Activated CD8-positive, alpha-beta T cell treated with anti-CD3 and anti-CD28 coated beads, Interleukin-2, amount 10 ng/mL, durations not matched to agents 7 days and 5 days (primary cell): ENCODE measurements at places on chromosomes 13 and 19. TPM values are rescaled to one million over a fixed set of nuclear protein-coding genes. Genes with fewer than 3 reads are reported as not detected.

The C19orf73 gene
- total RNA-seq = 1.0 TPM

The SERP2 gene
- 0.31 TPM for total RNA-seq

The SLC25A41 gene
- total RNA-seq = 0.18 TPM

The CD70 gene
- 17.3 TPM for total RNA-seq

The IGFL3 gene
- total RNA-seq = not detected

The GDF15 gene
- total RNA-seq = not detected

The GARIN5A gene
- total RNA-seq = not detected

The CFAP97D2 gene
- total RNA-seq = not detected

The MAP4K1 gene
- total RNA-seq = 259 TPM

The IGFL1 gene
- total RNA-seq = not detected

The NLRP5 gene
- not detected for total RNA-seq

The MRPS12 gene
- 60.2 TPM for total RNA-seq

The GIPR gene
- 7.0 TPM for total RNA-seq

The GPR12 gene
- total RNA-seq = not detected

The NLRP11 gene
- not detected for total RNA-seq

The PSG7 gene
- not detected for total RNA-seq

The RASIP1 gene
- total RNA-seq = 0.42 TPM

The LACC1 gene
- 1.1 TPM for total RNA-seq

The CYP2A6 gene
- total RNA-seq = not detected

The ADGRE2 gene
- total RNA-seq = 0.21 TPM

The PCCA gene
- 12.2 TPM for total RNA-seq

The S1PR5 gene
- total RNA-seq = 0.89 TPM

The SIAH3 gene
- not detected for total RNA-seq

The ZNF580 gene
- total RNA-seq = 30.2 TPM

The CPAMD8 gene
- 0.13 TPM for total RNA-seq

The TMEM150B gene
- total RNA-seq = not detected

The CBY2 gene
- not detected for total RNA-seq

The GSX1 gene
- total RNA-seq = not detected

The ACP7 gene
- not detected for total RNA-seq

The SF3A2 gene
- total RNA-seq = 157 TPM

The GPC5 gene
- not detected for total RNA-seq

The SAFB2 gene
- 84.2 TPM for total RNA-seq

The LILRA2 gene
- total RNA-seq = not detected

The NECTIN2 gene
- total RNA-seq = 0.31 TPM

The CEACAM21 gene
- 41.8 TPM for total RNA-seq

The FLT3LG gene
- total RNA-seq = 280 TPM

The ZNF729 gene
- not detected for total RNA-seq

The TTC9B gene
- total RNA-seq = not detected

The PLPP2 gene
- not detected for total RNA-seq

The FLT1 gene
- total RNA-seq = 1.3 TPM

The ZNF91 gene
- total RNA-seq = 35.8 TPM

The FFAR2 gene
- total RNA-seq = not detected

The ZNF793 gene
- 6.0 TPM for total RNA-seq

The PRDX2 gene
- 267 TPM for total RNA-seq

The ZNF85 gene
- total RNA-seq = 24.7 TPM

The BRME1 gene
- 5.0 TPM for total RNA-seq

The MAB21L1 gene
- not detected for total RNA-seq

The KLK15 gene
- not detected for total RNA-seq
